Stimulated activated CD8-positive, alpha-beta memory T cell treated with anti-CD3 and anti-CD28 coated beads, Interleukin-15, amount 100 ng/mL, for 4 hours (primary cell): ENCODE measurements at places on chromosomes 3 and 15.

DNA sequence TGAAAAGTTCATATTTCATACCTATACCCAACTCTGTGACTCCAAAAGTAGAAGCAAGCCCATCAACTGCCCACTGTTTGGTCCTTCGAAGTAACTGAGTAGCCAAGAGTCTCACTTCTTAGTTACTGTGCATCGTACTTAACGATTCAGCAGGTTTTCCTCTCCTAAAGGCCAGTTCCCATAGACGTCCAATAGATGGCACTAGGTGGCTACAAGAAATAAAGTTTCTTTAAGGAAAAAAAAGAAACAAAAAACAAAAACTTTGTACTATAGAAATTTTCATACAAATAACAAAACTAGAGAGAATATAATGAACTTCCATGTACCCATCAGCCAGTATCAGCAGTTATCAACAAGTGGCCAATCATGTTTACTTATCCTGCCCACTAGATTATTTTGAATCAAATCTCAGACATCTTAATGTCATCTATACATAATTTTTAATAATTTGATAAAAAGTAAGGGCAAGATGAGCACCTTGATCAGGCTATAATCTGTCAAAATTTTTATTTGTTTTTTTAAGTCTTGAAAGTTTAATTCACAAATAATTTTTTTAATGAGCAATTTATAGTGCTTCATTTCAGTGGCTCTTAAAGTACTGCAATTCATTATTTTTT, 63.8 kb upstream of the ACP3 start:
- DNase-seq, result no peak

DNA sequence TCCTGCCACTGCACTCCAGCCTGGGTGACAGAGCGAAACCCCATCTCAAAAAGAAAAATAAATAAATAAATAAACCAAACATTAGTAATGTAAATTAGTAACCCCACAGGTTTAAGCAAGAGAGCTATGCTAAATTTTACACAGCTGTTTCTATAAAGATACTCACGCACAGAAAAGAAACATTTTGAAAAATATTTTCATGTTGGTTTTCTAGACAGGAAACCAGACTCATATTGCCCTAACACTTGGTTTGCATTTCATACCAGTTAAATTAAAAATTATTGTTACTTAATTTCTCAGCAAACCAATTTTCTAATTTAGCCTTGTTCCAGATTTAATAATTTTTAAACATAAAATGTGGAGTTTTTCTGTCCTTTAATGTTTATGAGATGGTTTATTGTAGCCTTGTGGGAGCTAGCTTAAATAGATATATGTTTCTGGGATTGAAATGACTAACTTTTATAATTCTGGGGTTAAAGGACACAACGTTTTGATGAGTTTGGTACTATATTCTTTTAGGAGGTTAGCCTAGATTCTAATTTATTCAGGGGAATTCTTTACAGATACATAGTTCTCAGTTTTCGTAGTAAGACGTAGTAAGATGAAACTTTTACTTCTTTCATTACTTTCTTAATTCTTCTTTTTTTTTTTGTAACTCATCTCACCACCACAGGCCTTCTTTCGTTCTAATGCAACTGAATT, 42.6 kb upstream of the SLC4A7 start:
- DNase-seq, result no peak

DNA sequence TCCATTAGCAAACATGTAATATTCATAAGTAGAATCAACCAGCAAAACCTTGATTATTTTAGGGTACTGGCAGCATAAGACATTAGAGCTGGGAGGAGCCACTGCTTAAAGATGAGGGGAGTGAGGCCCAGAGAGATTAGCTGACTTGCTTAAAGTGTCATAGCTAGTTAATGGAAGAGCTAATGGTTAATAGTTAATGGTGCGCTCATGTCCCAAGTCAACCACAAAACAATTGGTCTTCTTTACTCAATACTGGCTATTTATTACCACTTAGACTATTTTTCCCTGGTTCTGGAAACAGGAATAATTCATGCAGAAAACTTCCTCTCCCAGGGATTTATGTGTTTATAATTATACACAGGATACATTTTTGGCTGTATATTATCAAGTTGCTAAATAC, 33.1 kb downstream of the EIF4E3 start:
- no peak for DNase-seq

DNA sequence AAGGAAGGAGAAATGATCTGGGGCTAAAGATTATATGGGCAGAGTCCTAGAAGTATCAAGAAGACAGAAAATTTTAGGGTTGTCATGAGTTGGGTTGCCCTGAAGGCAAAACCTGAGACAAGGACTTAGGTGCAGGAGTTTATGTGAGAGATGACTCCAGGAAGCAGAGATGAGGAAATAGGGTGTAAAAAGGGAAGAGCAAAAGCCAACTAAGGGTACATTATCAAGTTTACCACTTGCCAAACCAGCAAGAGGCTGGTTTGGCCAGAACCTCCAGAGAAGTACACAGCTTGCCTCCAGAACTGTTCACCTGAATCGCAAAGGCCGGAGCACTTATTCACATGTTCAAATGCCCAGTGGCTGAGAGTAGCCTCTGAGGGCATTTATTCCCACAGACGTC, 116.7 kb downstream of the FHIT start:
- no peak for DNase-seq

- no peak for DNase-seq
Observed at GRCh38 chr15:82970078-82970686, 15.8 kb upstream of the RAMAC start.

DNA sequence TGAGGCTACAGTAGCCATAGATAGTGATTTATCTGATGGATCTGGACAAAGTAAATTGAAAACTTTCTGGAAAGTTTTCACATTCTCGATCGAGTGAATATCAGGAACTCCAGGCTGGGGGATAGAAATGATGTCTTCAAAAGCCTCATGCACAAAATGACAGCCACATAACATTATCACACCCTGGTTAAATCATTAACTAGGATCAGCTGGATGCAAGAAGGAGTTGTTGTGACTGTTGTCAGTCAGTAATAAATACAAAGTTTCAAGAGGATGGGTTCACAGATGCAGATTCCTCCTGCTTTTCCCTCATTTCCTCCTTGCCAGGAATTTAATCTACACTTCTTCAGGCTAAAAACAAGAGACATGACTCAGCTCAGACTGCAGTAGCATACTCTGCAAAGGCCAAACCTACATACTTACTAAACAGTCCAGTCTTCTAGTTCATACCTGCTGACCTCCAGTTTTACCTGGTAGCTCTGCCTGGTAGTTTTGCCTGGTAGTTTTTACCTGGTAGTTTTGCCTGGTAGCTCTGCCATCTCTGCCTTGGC, 40.9 kb downstream of the C2CD4A start:
- no peak for DNase-seq

GRCh38 chr3:187739094-187739560, 6.1 kb downstream of the BCL6 start:
- no peak for DNase-seq

- no peak for DNase-seq
Observed at GRCh38 chr3:127339016-127339415, 51.2 kb upstream of the PRR20G start.

GRCh38 chr3:11976976-11977375, 27.2 kb upstream of the SYN2 start:
- DNase-seq, result no peak

- DNase-seq, result no peak
Observed at GRCh38 chr3:146072824-146073223, 88.2 kb downstream of the PLOD2 start.

GRCh38 chr15:42788725-42789124, 51.8 kb upstream of the CDAN1 start:
- no peak for DNase-seq

GRCh38 chr3:122787872-122788271, 5.8 kb downstream of the HSPBAP1 start:
- DNase-seq, result no peak

- DNase-seq, result no peak
Observed at GRCh38 chr15:101307897-101308603, 13.0 kb upstream of the SNRPA1 start.
